ENCODE measurements at places on chromosomes 6 and 20. TPM values are rescaled to one million over a fixed set of nuclear protein-coding genes. Genes with fewer than 3 reads are reported as not detected.

The ESR1 gene
- 0.48 TPM for total RNA-seq

The PRSS16 gene
- total RNA-seq: 1.5 TPM

The OOEP gene
- 0.55 TPM for total RNA-seq

The PHF3 gene
- 56.5 TPM for total RNA-seq

GRCh38 chr20:61654726-61655125 lies 402.7 kb downstream of the CDH4 start:
- H3K4me1 ChIP-seq: no peaks in the 10 kb centered on the region
- H3K27ac ChIP-seq: no peak overlapping the region
- H3K36me3 ChIP-seq: no peaks in the 10 kb centered on the region
- H3K27me3 ChIP-seq: no peaks in the 10 kb centered on the region
- DNase-seq: no peak

DNA sequence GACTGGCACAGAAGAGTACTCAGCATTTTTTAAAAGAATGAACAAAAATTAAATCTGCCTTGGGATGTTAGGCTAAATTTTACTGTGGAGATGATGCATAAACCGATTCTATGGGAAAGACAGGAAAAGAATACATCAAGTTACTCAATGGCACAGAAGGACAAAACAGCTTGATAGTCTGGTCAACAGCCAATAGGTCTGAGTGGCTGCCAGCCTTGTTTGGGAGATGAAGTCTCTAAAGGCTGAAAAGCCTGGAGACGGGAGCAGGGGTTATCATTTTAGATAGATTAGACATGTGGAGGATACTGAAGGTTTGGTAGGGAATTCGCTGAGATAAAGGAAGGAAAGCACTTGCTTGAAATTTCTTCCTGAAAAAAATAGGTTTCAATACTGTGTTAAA lies 56.3 kb upstream of the LAMA2 start:
- no peak for DNase-seq
- no peaks in the 10 kb centered on the region for H3K4me1 ChIP-seq
- H3K27me3 ChIP-seq: peaks cover 15% of the 10 kb centered on the region

DNA sequence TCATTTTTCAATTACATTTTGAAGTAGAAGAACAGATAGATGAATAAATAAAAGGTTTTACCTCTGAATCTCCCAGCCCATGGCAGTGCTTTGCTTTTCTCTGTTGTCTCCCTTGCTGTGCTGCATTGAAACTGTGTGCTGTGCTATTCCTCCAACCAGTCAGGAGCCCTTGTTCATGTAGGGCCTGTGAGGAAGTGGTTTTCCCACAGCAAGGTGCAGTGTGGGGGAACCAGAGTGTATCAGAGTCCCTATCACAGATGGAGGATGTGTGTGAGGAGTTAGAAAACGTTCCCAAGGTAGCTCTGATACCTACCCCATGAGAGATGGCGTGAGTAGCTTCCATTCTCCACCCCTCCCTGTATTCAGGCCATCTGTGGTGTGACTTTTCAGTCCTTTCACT lies 72.8 kb upstream of the RALGAPA2 start:
- no peak overlapping the region for H3K4me3 ChIP-seq
- no peaks in the 10 kb centered on the region for H3K4me1 ChIP-seq
- no peaks in the 10 kb centered on the region for H3K36me3 ChIP-seq
- no peak overlapping the region for H3K27ac ChIP-seq

- no peaks in the 10 kb centered on the region for H3K27me3 ChIP-seq
- peaks cover 69% of the 10 kb centered on the region for H3K4me1 ChIP-seq
- H3K27ac ChIP-seq: no peak overlapping the region
- H3K4me3 ChIP-seq: peak overlapping the region; percentile 74
Observed at GRCh38 chr20:62063315-62063980, 2.2 kb downstream of the TAF4 start.

GRCh38 chr20:41185013-41185757 lies 47.8 kb downstream of the PLCG1 start:
- peaks cover 5% of the 10 kb centered on the region for H3K4me1 ChIP-seq
- H3K4me3 ChIP-seq: no peak overlapping the region
- no peak overlapping the region for H3K27ac ChIP-seq
- no peaks in the 10 kb centered on the region for H3K36me3 ChIP-seq
- H3K27me3 ChIP-seq: no peaks in the 10 kb centered on the region
- DNase-seq: no peak

DNA sequence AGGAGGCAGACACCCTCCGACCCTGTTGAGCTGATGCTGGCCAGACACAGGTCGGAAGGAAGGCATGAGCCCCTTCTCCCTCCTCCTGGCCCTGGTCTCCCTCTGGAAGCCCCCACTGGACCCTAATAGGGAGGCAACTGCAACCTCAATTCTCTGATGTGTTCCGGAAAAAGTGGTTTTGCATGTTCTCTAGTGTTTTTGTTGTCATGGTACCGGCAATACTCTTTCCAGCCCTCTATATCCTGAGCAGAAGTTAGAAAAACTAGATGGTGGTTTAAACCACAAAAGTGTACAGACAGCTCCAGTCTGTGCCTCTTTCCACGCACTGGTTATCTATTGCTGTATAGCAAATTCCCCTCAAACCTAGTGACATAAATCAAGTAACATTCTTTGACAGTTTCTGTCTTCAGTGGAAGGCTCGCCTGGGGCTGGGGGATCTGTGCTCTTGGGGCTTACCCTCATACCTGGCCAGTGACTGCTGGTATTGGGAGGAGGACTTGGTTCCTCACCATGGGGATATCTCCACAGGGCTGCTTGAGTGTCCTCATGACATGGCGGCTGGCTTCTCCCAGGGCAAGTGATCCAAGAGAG lies 37.0 kb downstream of the SYTL3 start:
- H3K4me3 ChIP-seq: no peak overlapping the region

DNA sequence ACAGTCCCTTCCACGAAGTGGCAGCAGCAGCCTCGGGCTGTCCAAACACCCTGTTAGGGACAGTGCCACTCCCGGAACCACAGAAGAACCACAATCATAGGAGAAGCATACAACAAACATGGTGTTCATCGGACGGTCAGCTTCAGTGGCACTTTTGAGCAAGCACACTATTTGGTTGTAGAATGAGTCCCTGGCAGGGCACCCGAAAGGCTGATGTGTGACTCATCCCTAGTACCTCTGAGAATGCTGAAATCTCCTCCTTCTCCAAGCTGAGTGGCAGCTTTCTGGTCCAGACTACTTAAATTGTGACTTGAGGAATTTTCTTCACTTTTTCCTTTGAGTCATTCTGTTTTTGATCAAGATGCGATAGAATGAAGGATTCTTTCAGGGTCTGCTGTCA lies 282.5 kb downstream of the ESR1 start:
- H3K27ac ChIP-seq: no peak overlapping the region
- peaks cover 3% of the 10 kb centered on the region for H3K4me1 ChIP-seq
- H3K4me3 ChIP-seq: no peak overlapping the region
- no peaks in the 10 kb centered on the region for H3K27me3 ChIP-seq
- no peak for DNase-seq

- H3K27me3 ChIP-seq: no peaks in the 10 kb centered on the region
- peaks cover 28% of the 10 kb centered on the region for H3K4me1 ChIP-seq
- peaks cover 14% of the 10 kb centered on the region for H3K36me3 ChIP-seq
- H3K4me3 ChIP-seq: no peak overlapping the region
- DNase-seq: no peak
- H3K27ac ChIP-seq: peak overlapping the region; percentile 63
Observed at GRCh38 chr6:5497896-5498578, 236.7 kb downstream of the FARS2 start.

- no peak overlapping the region for H3K4me3 ChIP-seq
- peak overlapping the region; percentile 51 for H3K27ac ChIP-seq
- no peak for DNase-seq
- peaks cover 13% of the 10 kb centered on the region for H3K4me1 ChIP-seq
Observed at GRCh38 chr20:47293631-47294030, 62.9 kb downstream of the ZMYND8 start.

DNA sequence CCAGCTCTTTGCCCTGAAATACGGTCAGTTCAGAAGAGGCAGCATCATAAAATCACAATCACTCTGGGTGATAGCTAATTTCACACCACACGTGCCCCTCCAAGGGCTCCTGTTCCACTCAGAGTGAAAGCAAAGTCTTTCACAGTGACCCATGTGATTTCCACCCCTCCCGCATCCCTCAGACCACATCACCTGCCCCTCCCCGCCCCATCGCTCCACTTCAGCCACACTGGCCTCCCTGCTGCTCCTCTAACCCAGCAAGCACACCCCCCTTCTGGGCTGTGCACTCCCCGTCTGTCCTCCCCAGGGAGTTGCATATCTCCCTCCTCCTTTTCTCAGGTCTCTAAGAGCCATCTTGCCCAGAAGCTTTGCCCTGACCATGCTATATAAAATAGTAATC lies 74.5 kb downstream of the PSMG4 start:
- no peak for DNase-seq
- H3K27ac ChIP-seq: no peak overlapping the region
- H3K36me3 ChIP-seq: no peaks in the 10 kb centered on the region
- peaks cover 12% of the 10 kb centered on the region for H3K4me1 ChIP-seq
- H3K27me3 ChIP-seq: no peaks in the 10 kb centered on the region

GRCh38 chr6:157859775-157860504 lies 36.9 kb downstream of the SNX9 start:
- H3K36me3 ChIP-seq: peaks cover 41% of the 10 kb centered on the region
- DNase-seq: no peak
- H3K27ac ChIP-seq: no peak overlapping the region
- H3K27me3 ChIP-seq: no peaks in the 10 kb centered on the region

GRCh38 chr20:25622450-25623224 lies 1.2 kb downstream of the NANP start:
- DNase-seq: no peak
- H3K4me3 ChIP-seq: peak overlapping the region; percentile 80
- peaks cover 21% of the 10 kb centered on the region for H3K4me1 ChIP-seq
- H3K27ac ChIP-seq: peak overlapping the region; percentile 72
- peaks cover 10% of the 10 kb centered on the region for H3K36me3 ChIP-seq

GRCh38 chr20:677957-678356 lies 2.4 kb upstream of the SCRT2 start:
- no peak overlapping the region for H3K4me3 ChIP-seq
- H3K36me3 ChIP-seq: peaks cover 2% of the 10 kb centered on the region
- no peak for DNase-seq
- H3K27ac ChIP-seq: no peak overlapping the region

GRCh38 chr6:71619836-71620235 lies 266.5 kb upstream of the RIMS1 start:
- no peak for DNase-seq
- H3K27ac ChIP-seq: no peak overlapping the region
- no peak overlapping the region for H3K4me3 ChIP-seq
- no peaks in the 10 kb centered on the region for H3K27me3 ChIP-seq

DNA sequence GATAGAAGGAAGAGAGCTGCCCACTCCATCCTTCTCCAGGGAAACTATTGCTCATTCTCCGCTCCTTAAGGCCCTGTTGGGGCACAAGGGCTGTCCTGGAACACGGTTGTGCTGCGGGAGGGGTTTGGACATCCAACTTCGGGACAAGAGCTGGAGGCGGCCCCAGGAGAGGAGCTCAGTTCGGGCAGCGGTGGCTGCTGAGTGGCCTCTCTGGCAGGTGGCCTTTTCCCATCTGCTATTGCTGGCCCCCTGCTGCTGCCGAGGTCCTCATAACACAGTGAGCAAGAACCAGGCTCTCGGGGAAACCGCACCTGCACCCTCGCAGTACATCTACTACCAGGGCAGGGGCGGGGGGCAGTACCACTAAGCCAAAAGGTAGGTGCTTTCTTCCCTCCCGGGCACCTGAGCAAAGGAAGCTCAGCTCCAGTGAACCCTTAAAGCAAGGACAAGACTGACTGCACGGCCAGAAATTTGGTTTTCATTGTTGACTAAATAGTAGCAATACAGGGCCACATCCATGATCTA lies 63.7 kb downstream of the PSMG4 start:
- no peak overlapping the region for H3K4me3 ChIP-seq
- peaks cover 26% of the 10 kb centered on the region for H3K4me1 ChIP-seq
- peaks cover 4% of the 10 kb centered on the region for H3K27me3 ChIP-seq
- DNase-seq: no peak

DNA sequence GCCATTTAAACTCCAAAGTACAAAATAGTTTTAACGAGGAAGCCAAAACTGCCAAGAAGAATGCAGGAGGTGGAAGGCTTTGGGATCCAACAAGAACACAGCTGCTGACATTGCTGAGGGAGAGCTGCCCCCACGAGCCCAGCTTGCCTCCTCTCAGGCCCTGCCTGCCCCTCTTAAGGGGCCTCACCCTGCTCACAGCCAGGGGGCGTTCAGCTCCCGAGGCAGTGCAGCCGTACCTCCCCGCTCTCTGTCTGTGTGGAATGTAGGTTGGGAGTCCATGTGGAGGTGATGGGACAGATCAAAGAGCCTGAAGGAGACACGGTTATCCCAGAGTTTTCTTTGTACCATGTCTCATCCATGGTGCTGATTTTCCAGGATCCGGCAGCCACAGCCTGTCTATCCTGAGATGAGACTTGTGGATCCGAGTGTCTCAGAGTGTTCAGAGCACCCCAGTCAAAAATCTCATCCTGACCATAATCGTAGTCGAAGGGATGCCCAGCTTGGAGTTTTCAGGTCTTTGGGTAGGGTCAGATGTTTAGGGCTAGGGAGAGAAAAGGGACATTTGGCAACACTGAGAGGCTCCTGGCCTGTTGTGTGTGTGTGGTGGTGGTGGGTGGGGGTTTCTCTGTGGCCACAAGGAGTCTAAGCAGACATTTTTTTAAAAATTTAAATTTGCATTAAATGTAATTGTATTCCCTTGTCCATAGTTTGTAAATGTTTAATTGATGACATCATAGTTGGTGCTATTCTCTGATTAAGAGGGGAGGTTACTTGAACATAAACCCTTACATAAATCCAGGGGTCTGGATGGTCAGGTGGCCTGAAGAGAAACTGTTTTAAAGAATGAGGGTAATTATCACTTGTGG lies 111.4 kb upstream of the CLDN20 start:
- H3K27me3 ChIP-seq: peaks cover 3% of the 10 kb centered on the region
- H3K4me3 ChIP-seq: no peak overlapping the region
- H3K27ac ChIP-seq: peak overlapping the region; percentile 90
- peaks cover 32% of the 10 kb centered on the region for H3K36me3 ChIP-seq
- H3K4me1 ChIP-seq: peaks cover 68% of the 10 kb centered on the region

DNA sequence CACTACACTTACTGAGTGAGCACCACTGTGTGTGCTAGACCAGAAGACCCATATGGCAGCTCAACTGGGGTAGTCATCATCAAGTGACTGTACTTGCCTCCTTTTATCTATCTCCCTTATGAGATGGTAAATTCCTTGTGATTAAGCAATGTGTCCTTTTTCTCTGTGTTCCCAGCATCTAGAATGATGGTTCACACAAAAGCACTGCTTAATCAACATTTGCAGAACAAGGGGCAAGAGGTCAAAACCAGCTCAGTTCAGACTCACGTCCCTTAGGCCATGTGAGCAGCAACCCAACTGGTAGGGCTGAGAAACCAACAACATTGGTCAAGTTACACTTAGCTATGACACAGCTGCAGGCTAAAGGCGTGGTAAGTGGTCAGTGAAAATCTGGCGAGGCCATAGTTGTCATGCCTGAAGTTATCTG lies 10.0 kb downstream of the TRAM2 start:
- H3K36me3 ChIP-seq: no peaks in the 10 kb centered on the region
- no peak for DNase-seq

- peak; percentile 36 for DNase-seq
- no peak overlapping the region for H3K27ac ChIP-seq
- peaks cover 15% of the 10 kb centered on the region for H3K36me3 ChIP-seq
- peaks cover 14% of the 10 kb centered on the region for H3K4me1 ChIP-seq
- no peak overlapping the region for H3K4me3 ChIP-seq
Observed at GRCh38 chr6:38012573-38012972, 193.0 kb downstream of the ZFAND3 start.

- H3K4me1 ChIP-seq: no peaks in the 10 kb centered on the region
- H3K36me3 ChIP-seq: no peaks in the 10 kb centered on the region
- no peak overlapping the region for H3K4me3 ChIP-seq
- no peak for DNase-seq
- H3K27me3 ChIP-seq: no peaks in the 10 kb centered on the region
- no peak overlapping the region for H3K27ac ChIP-seq
Observed at GRCh38 chr6:71979911-71980310, 93.6 kb downstream of the RIMS1 start.

GRCh38 chr6:154848580-154848979 lies 115.4 kb downstream of the SCAF8 start:
- H3K4me3 ChIP-seq: no peak overlapping the region
- peaks cover 15% of the 10 kb centered on the region for H3K36me3 ChIP-seq
- H3K4me1 ChIP-seq: peaks cover 11% of the 10 kb centered on the region
- H3K27ac ChIP-seq: no peak overlapping the region
- H3K27me3 ChIP-seq: no peaks in the 10 kb centered on the region

Measured in activated CD4-positive, alpha-beta T cell treated with anti-CD3 and anti-CD28 coated beads for 36 hours (primary cell).